ENCODE measurements at places on chromosomes 16 and 17.

DNA sequence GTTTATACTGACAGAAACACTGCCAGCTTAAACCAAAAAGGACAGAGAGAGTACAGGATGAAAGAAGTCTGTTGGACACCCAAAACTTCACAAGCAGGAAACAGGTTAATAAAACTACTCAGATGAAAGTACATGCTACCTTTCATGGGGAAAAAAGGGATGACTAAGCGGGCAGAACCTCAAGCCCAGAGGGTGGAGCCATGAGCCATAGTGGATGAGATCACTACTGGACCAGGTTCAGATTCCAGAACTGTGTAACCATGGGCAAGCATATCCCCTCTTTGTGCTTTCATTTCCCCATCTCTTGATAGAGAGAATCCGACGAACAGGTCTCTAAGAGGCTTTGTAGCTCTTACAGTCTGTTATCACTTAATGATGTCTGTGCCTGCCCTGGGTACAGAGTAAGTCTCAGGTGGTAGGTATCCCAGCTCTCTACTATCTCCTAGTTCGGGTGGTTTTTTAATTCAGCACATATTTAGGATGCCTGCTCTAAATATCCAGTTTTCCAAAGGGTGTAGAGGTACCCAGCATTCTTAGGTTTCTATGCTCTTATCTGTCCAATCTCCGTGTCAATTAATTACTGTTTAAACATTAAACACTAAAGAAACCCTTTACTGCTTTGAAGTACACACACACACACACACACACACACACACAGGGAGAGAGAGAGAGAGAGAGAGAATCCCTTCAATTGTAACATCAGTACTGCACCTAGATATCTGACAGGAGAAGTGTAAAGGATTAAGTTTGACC, 206.7 kb downstream of the ZNF423 start:
- DNase-seq, result no peak

GRCh38 chr17:78048346-78049292, 79.9 kb downstream of the TMC6 start:
- no peak for DNase-seq

DNA sequence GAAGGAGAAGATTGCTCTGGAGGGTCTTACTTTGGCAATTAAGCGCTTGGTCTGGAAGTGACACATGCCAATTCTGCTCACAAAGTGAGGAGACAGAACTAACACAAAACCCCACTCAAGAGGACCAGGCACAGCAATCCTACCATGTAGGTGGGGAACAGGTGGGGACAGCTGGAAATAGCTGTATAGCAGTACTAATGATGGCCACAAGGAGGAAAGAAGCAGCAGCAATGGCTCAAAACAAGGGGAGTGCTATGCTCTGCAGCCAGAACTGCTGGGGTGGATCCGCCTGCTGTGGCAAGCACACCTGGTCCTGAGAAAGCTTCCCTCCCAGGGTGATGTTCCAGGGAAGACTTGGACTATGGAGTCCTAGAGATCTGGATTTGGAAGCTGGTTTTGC, 17.0 kb upstream of the TMEM132E start:
- DNase-seq, result no peak

DNA sequence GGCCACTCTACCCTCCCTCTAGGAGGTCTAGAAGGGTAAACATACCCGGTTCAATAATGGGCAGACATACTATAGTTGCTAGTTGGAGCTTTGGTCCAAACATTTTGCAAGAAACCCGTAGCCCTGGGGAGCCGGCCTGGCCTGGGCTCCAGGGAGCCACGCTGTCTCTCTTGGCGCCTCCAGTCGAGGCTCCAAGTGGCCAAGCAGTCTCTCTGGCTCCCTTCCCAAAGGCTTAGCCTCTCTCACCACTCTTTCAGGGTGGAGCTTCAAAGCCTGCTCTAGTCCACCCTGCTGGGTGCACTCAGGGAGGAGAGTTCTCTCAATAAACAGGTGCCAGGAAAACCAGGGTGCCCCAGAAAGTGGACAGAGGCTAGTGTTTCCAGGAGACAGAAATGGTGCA, 32.2 kb downstream of the RCVRN start:
- DNase-seq, result no peak

- no peak for DNase-seq
Observed at GRCh38 chr16:75203667-75204409, 3.1 kb downstream of the CTRB2 start.

DNA sequence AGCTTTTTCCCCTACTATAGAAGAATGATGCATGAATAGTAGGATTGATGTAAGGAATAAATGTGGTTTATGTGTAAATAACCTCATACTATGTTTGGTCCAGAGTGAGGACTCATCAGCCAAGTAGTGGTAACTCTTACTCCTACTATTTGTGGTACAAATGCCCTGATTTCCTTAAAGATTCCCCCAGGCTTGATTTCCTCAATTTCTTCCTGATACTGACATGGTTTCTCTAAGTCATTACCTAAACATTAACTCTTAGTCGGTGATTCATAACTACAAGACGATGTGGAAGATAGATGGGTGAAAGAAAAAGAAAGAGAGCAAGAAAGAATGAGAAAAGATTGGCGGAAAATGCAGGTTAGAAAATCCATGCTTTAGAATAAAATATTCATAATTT, 17.2 kb upstream of the MYOCD start:
- no peak for DNase-seq

DNA sequence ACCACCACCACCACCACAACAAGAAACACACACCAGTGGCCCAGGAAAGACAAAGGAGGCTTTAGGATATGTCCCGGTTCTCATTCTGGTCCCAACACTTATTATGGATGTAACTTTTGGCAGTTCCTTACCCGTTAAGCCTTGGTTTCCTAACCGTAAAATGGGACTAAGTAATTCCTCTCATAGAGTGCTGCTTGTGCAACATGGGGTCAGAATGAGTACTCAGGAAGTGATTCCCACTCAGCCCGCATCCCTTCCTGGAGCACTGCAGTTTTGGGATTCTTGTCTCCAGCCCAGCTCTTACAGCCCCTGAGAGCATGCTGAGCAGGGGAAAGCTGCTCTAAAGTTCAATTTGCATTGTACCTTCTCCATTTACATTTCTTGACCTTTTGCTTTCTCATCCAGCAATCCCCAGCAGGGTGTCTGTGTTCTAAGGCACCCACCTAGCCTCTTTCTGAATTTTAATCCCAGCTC, 262.6 kb downstream of the PRKCA start:
- DNase-seq, result no peak

- DNase-seq, result no peak
Observed at GRCh38 chr17:34566201-34566600, 13.2 kb upstream of the TMEM132E start.

DNA sequence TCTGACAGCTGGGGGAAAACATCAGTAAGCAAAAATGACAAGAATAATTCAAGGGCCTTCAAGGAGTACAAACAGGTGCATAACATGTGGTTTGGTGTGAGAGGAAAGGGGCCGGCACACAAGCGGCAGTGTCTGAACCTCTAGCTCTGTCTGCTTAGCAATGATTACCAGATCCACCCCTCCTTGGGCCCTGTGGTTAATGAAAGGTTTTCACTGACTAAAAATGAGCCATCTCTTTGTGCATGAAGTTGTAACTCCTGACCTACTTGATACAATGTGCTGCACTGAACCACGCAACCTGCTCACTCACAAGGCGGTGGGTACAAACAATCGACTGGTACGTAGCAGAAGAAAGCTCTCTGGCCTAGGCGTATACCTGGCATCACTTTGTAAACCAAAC, 15.1 kb downstream of the FAM117A start:
- DNase-seq, result peak; percentile 85

DNA sequence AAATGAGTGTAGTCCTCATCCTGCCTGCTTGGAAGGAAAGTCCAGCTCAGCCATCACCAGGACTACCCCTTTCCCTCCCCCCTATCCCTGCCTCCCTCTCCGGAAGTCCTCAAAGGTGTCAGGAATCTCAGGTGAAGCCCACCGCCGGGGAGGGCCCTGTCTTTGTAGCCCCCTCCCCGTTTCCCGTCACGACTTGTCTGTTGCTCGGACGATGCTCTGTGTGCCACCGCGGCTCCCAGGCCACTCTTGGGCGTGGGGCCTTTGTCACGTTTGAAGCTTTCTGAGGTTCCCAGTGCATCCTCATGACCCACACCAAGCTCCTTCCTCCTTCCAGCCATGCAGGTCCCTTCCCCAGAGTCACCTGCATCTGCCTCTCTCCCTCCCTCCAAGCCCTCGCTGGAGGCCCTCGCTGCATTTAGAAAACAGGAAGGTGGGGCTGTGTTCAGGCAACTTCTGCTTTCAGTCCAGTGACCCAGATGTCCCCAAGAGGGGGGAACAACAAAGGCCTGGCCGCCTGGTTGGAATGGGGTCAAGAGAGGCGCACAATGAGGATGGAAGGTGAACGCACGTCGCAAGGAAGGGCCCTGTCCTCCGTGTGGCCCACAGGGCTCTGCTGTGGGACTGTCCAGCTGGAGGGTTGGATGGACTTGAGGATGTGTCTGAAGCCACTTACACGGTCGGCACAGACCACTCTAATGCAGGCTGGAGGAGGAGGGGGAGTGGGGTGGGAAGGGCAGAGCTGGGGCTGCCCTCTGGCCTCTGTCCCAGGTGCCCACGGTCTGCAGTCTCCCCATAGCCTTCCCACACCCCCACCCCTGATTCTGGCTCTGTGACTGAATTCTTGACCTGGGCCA, 59.9 kb downstream of the OR1D5 start:
- DNase-seq, result no peak

DNA sequence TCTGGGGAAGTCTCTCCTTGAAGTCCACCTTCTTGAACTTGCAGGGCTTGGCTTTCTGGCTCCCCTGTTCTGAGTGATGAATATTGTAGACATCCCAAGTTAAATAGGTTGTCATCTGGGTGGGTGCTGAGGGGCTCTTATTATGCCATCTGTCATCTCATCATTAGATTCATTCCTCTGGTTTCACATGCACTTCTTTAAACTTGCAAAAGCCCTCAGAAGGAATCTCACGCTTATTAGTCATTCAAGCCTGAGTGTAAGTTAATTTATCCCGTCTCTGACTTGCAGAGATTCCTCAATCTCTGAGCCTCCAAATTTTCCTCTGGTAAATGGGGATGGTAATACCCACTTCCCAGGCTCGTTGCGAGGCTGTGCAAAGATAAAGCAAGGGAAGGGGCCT, 5.7 kb downstream of the MGAT5B start:
- no peak for DNase-seq

- DNase-seq, result peak; percentile 83
Observed at GRCh38 chr17:76506408-76507345, 5.5 kb upstream of the RHBDF2 start.

DNA sequence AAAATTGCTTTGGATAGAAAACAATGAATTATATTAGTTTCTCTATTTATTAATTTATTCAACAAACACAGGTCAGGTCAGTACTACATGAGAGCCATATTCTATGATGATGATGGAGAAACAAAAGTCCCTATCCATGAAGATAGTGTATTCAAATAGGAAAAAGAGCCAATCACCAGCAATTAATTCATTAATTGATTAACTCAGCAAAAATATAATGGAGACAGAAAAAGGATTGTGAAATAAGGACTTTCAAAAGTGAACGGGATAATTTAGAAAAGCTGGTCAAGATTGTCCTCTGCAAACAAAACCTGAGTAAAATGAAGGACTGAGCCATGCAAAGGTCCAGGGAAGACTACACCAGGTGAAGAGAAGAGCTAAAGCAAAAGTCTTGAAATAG, 1517.7 kb upstream of the CDH8 start:
- DNase-seq, result no peak

GRCh38 chr17:68296217-68297191, 5.2 kb downstream of the ARSG start:
- peak; percentile 51 for DNase-seq

GRCh38 chr17:68325961-68326360, 34.7 kb downstream of the ARSG start:
- no peak for DNase-seq

- no peak for DNase-seq
Observed at GRCh38 chr16:54216268-54216667, 70.3 kb downstream of the IRX3 start.

GRCh38 chr16:23434380-23434779, 18.6 kb downstream of the COG7 start:
- no peak for DNase-seq

- DNase-seq, result no peak
Observed at GRCh38 chr17:75673487-75673886, 6.3 kb downstream of the SAP30BP start.

- no peak for DNase-seq
Observed at GRCh38 chr16:82995286-82995923, 368.6 kb downstream of the CDH13 start.

DNA sequence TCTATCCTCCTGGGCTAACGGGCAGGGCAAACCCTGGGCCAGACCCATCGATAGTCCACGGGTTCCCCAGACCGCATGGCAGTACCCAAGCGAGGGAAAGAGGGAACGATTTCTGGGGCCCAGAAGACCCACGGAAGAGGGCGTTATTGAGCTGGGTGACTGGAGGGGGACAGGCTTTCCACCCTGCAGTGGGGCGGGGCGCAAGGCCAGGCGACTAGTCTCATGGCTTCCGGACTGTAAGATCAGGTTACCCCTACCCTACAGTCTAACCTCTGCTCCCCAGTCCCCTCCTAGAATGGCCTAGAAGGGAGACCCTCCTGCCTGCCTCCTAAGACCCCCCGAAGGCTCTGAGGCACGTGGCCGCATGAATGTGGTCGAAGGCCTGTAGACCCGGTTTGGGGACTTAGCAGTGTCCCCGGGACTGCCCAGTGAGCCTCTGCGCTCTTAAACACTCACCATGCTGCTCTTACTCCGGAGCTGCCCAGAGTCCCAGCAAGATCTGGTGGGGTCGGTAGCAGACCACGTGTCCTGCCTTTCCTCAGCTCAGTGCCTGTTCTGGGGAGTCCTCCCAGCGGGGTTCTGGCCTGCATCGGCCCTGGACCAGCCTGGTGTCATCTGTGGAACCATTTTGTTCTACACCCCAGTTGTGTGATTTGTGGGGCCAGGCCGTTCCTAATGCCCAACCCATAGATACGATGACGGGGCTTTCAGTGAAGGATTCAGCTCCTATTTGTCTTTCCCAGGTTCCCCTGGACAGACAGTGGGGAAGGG, 13.2 kb upstream of the AURKB start:
- DNase-seq, result peak; percentile 60

GRCh38 chr16:83308414-83308813, 499.4 kb upstream of the HSBP1 start:
- no peak for DNase-seq

- DNase-seq, result no peak
Observed at GRCh38 chr17:11999696-12000095, 2.4 kb upstream of the ZNF18 start.

DNA sequence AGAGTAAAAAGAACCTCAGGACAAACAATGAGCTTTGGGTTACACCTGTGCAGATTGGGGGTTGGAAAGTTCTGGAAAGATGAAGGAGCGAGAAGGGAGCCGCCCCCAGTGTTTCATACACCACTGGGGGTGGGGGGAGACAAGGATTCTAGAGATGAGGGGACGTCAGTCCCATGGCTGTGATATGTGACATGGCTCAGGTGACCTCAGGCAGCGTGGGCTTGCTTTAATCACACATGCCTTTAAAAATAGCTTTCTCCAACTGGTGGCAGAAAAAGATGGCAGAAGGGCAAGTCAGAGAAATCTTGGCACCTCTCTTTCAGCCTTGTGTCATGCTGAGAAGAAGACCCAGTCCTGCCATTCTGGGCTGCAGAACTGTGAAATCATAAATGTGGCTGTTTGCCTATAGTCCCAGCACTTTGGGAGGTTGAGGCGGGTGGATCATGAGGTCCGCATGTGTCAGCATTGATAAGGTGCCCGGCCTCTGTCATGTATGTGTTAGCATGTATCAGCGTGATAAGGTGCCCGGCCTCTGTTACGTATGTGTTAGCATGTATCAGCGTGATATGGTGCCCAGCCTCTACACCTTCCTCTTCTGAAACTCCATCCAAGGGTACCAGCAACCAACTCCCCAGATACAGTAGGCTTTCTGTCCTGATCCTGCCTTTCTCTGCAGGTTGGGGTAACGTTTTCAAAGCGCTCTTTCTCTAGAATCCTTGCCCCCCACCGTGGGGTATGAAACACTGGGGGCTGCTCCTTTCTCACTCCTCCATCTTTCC, 25.0 kb downstream of the WIPI1 start:
- no peak for DNase-seq
